IgD-negative memory B cell (primary cell): ENCODE measurements at places on chromosomes 12 and 14. TPM values are rescaled to one million over a fixed set of nuclear protein-coding genes. Genes with fewer than 3 reads are reported as not detected.

The ZNF140 gene
- polyA plus RNA-seq: 20.5 TPM

The SLC6A15 gene
- not detected for polyA plus RNA-seq

The MIP gene
- polyA plus RNA-seq: not detected

The SLC8A3 gene
- polyA plus RNA-seq: not detected

The TC2N gene
- 8.9 TPM for polyA plus RNA-seq

The SERPINA9 gene
- polyA plus RNA-seq: 0.63 TPM

The PTHLH gene
- not detected for polyA plus RNA-seq

The FAM181A gene
- not detected for polyA plus RNA-seq

The MYBPC1 gene
- not detected for polyA plus RNA-seq

The GDF3 gene
- not detected for polyA plus RNA-seq

The CNTN1 gene
- polyA plus RNA-seq: not detected

The NEUROD4 gene
- polyA plus RNA-seq: not detected

The VDR gene
- 0.61 TPM for polyA plus RNA-seq

The ITGA7 gene
- 0.13 TPM for polyA plus RNA-seq

The COPZ1 gene
- polyA plus RNA-seq: 135 TPM

The EXOC3L4 gene
- not detected for polyA plus RNA-seq

The RD3L gene
- polyA plus RNA-seq: not detected

The NOXRED1 gene
- polyA plus RNA-seq: 0.34 TPM

The ENDOU gene
- not detected for polyA plus RNA-seq

The LHX5 gene
- polyA plus RNA-seq: not detected

The LRP1-AS gene
- not detected for polyA plus RNA-seq

The KLRD1 gene
- 13.1 TPM for polyA plus RNA-seq

The PMCH gene
- polyA plus RNA-seq: not detected

The OGFOD2 gene
- 20.2 TPM for polyA plus RNA-seq

The DHRS2 gene
- polyA plus RNA-seq: not detected

The SLC2A3 gene
- 65.3 TPM for polyA plus RNA-seq

The RAD9B gene
- 0.75 TPM for polyA plus RNA-seq

The UNC119B gene
- polyA plus RNA-seq: 4.9 TPM

The TPH2 gene
- polyA plus RNA-seq: not detected

The CEBPE gene
- not detected for polyA plus RNA-seq

The RTL1 gene
- polyA plus RNA-seq: not detected

The FITM1 gene
- polyA plus RNA-seq: 1.1 TPM

The CFL2 gene
- polyA plus RNA-seq: 9.3 TPM

The COX8C gene
- not detected for polyA plus RNA-seq

The GZMB gene
- 7.9 TPM for polyA plus RNA-seq

The GLRX5 gene
- 34.5 TPM for polyA plus RNA-seq

The SLC17A8 gene
- polyA plus RNA-seq: not detected

The TRIM9 gene
- 0.09 TPM for polyA plus RNA-seq

The PLA2G1B gene
- polyA plus RNA-seq: not detected

The RNU4-1 gene
- polyA plus RNA-seq: not detected

The DLST gene
- polyA plus RNA-seq: 10.3 TPM

The LRIG3 gene
- polyA plus RNA-seq: not detected

The ZC3H14 gene
- 45.4 TPM for polyA plus RNA-seq

The CIT gene
- polyA plus RNA-seq: not detected

The RNASE7 gene
- not detected for polyA plus RNA-seq

The P2RX2 gene
- polyA plus RNA-seq: not detected

The ADAM21 gene
- 0.18 TPM for polyA plus RNA-seq

The ATF1 gene
- polyA plus RNA-seq: 37.8 TPM

The PLEKHD1 gene
- 0.11 TPM for polyA plus RNA-seq

The FBLN5 gene
- 4.2 TPM for polyA plus RNA-seq

The KRT81 gene
- polyA plus RNA-seq: not detected

The TNFAIP2 gene
- polyA plus RNA-seq: not detected
